ENCODE measurements at places on chromosomes 7 and 10.

DNA sequence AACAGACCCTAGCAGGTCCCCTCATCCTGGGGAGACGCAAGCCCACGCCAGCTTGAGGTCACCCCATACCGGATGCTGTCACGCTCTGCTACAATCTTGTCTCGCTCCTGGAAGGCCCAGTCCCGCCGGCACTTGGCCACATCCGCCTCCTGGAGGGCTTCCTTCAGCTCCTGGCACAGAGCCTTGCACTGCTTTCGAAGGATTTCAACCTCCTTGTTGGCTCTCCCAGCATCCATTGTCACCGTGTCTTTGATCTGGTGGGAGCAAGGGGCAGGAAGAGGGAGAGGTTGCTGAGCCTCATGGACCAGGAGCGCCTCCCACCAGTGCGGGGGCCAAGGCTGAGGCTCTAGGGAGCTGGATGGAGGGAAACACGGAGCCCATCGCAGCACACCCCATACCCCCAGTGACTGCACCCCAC is 90.9 kb downstream of the DLG5 start:
- DNase-seq, result no peak

DNA sequence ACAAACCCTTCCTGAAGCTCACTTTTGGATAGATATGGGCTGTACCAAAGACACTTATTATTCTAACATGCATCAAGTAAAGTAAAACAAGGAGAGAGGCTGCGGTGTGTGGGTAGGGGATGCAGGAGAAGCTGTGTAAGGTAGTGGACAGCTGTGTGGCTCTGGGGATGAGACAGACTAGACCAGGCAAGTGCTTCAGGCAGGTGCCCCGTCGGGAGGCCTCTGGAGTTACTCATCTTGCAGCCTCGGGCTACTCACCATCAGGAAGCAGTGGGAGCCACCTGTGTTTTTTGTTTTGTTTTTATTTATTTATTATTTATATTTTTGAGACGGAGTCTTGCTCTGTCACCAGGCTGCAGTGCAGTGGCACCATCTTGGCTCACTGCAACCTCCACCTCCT is 49.3 kb upstream of the NCAPG2 start:
- no peak for DNase-seq

DNA sequence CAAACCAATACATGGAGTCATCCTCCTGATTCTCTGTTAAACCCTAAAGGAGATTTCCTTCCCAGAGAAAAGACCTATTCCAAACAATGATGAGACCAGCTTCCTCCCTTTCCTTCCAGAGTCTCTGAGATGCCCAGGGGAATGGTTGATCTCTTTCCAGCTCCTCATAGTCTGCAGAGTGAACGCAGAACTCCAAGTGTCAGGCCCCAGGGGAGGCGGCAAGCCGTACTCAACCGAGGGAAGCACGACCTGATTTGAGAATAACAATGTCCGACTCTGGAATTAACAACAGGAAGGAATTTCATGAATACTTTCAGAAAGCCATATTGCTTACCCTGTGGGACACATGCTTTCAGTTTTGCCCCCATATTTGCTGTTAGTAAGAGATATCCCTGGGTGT is 241.7 kb upstream of the GLI3 start:
- DNase-seq, result no peak

DNA sequence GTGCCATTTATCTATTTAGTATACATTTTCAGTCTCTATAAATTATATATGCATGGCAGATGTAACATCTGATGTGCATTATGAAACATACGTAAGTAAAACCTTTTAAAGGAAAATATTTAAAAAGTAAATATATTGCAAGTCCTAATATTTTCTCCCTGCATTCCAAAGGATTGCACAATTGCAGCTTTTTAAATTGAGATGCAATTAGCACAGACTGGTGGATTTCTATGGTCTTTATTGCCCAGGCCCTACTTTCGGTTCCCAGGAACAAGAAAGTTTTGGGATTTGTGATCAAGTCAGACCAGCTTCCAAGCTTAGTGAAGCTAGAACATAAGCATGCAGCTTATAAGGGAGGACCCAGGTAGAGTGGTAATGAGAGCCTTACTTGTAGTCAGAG is 337.8 kb downstream of the NRG3 start:
- no peak for DNase-seq

DNA sequence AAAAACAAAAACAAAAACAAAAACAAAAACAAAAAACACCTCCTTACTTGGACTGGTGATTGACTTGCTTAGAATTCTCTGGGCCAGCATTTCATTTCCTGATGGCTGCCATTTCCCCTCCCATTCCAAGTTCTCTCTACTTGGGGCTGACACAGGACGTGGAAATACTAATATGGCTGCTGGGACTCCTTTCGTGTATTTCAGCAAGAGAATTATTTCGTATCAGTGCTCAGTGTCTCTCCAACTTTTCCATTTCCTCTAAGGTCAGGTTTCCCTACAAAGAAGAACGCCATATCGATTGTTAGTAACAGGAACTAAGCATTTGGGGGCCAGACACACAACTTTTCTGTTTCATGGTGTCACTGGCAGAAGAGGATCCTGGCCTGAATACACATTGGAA is 22.5 kb upstream of the VAX1 start:
- DNase-seq, result no peak

GRCh38 chr10:60664859-60665258 is 113.4 kb upstream of the CDK1 start:
- no peak for DNase-seq

Data from T-helper 2 cell treated with Interferon-gamma antibody and Interleukin-4, amounts not matched to agents 5 μg/mL and 100 μg/mL, for 36 hours (primary cell).